Stimulated activated CD4-positive, alpha-beta T cell treated with anti-CD3 and anti-CD28 coated beads, Interleukin-15, amount 100 ng/mL, for 1 hour (primary cell): ENCODE measurements at places on chromosomes 3 and 15.

- DNase-seq, result no peak
Observed at GRCh38 chr15:68990231-68990991, 24.1 kb upstream of the NOX5 start.

- DNase-seq, result no peak
Observed at GRCh38 chr3:64300790-64301423, 75.6 kb upstream of the PRICKLE2 start.

- no peak for DNase-seq
Observed at GRCh38 chr3:89571707-89572106, 464.3 kb downstream of the EPHA3 start.

DNA sequence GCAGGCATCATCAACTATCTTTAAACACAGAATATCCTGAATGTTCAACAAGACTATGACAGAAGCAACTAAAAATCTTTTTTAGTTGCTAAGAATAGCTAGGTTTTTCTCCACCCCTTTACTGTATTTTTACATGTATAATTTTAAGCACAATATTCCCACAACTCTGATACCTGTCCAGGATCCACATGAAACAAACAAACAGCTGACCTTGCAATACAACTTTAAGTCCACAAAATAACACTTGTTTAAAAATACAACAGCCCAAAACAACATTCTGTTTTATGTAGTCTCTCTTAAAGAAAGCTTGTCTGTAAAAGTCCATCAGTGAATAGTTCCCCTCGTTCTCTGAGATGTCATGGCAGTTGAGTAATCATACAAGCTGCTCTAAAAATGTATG is 41.1 kb downstream of the IFT57 start:
- DNase-seq, result no peak

GRCh38 chr3:151873398-151873797 is at the start of gene SUCNR1:
Gene SUCNR1 (plus strand): TSS chr3:151873643. CDS start chr3:151879893, 6,250 bp downstream.
- no peak for DNase-seq

- no peak for DNase-seq
Observed at GRCh38 chr3:14847613-14848541, 29.1 kb downstream of the FGD5 start.

GRCh38 chr3:32384938-32385337 is 6.7 kb upstream of the CMTM7 start:
- DNase-seq, result no peak

DNA sequence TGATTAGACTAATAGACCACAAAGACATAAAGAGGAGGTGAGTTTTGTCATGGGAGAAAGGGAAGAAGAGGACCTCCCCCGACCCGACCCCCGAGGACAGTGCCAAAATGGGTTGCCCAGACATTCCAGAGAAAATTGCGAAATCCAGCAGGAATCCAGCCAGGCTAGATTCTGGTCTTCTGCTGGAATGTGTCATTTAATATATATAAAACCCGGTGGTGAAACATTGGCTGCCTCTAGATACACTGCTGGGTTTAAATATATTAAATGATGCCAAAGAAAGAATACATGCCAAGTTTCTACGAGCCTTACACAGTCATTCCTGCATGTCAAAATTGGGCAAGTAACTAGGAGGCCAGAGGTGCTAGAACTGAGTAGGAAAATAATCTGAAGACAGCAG is 45.3 kb upstream of the SPESP1 start:
- DNase-seq, result no peak

DNA sequence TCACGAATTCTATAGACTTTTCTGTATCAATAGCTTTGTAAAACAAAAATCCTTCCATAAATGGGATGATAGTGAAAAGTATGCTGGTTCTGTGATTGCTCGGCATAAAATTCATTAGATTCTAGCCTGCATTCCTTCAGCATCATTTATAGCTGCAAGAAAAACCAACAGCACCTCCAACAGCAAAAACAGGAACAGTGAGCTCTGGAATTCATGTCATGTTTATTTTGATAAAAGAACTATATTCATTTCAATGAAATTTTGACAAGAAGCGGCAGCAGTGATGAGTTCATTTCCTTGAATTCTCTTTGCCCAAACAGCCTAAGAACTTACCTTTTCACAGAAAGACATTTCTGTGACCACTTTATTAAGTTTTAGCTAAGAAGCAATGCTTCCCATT is 515.2 kb upstream of the CCDC54 start:
- DNase-seq, result no peak

- no peak for DNase-seq
Observed at GRCh38 chr3:189952272-189952671, 168.4 kb downstream of the P3H2 start.

DNA sequence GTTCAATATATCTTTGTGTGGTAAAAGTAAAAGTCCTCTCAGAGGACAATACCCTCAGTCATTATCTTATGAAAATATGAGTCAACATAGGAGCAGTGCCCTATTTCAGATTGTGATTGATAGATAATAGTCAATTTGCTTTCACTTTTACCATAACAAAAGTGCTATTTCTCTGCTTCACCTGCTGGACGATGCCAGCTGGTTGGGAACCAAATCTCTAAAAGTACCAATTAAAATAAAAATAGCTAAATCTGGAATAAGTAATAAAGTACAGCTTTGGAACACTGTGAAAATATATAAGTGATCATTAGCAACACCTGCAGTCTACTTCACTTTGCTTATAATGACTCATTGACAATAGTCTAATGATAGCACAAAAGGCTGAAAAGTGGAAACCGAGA is 390.3 kb upstream of the AGTR1 start:
- no peak for DNase-seq

DNA sequence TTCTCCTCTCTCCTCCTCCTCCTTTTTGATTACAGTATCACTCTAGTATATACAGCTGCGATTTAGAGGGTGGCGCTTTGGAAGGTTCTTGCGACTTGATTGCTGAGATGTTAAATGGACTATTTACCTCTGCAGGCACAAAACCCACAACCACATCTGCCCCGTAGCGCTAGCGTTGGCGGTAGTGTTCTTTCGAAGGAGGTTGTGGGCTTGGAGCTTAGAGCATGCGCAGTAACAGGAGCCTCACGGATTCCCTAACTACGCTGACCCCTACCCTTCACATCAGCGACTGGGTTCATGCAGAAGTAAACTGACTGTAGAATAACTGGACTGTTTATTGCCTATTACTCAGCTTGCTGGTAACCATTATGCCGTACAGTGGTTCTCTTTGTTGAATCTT is 58.0 kb downstream of the CGGBP1 start:
- no peak for DNase-seq

- no peak for DNase-seq
Observed at GRCh38 chr3:109851854-109852253, 514.5 kb upstream of the DPPA4 start.

DNA sequence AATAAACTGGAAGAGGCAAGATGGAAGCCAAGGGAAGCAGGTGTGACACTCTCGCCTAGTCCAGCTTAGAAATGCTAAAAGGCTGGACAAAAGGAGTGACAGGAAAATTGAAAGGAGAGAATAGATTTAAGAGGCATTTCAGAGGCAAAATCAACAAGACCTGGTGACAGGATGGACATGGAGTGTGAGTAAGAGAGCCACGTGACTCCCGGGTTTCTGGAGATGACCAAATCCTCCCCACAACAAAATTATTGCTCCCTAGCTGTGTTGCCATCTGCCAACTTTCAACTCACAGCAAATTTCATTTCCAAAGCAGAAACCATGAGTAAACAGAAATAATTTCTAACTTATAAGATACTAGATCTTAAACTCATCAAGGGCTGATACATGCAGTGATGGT is 52.6 kb downstream of the MTHFS start:
- no peak for DNase-seq

DNA sequence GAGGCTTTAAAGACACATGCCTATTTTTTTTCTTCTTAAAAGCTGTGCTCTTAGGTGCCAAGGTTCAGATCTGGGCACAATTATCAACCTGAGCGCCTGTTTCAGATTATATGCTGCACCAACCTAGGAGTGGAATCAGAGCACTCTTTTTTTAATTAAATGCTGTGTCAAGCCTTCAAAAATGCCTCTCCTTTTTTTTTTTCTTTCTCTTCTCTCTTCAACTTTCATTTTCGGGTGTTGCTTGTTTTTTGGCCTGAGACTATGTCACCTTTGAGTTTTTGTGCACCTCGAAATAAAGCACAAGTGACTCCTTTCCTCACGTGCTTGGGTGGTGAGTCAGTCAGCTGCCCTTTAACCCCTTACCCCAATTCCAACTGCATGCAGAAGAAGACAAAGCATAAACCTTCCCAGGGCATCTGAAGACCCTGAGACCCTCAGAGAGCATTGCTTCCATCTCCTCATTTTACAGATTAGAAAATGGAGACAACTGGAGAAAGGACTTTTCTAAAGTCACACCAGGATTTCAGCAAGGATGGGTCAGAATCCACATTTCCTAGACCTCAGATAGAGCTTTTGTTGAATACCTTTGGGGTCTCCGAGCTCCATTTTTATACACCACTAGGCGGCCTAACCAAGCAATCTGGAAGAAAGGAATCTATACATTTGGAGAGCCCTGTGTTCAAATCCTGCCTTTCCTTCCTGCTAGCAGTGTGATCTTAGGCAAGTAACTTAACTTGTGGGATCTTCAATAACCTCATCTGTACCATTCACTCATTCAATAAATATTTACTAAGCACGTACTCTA is 631 bp upstream of the PRICKLE2 start:
- DNase-seq, result no peak

DNA sequence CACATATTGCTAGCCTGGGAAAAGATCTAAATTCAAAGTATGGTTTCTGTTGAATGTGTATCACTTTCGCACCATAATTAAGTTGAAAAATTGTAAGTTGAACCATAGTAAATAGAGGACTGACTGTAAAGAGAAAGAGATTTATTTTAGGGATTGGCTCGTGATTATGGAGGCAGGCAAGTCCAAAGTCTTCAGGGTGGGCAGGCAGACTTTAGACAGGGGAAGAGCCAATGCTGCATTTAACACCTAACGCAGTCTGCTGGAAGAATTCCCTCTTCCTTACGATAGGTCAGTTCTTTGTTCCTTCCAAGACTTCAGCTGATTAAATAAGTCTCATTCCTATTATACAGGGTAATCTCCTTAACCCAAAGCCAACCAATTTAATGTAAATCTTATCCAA is 15.8 kb downstream of the C3orf85 start:
- DNase-seq, result no peak
